DMS153 (cell line): ENCODE measurements at places on chromosomes 1 and 21.

DNA sequence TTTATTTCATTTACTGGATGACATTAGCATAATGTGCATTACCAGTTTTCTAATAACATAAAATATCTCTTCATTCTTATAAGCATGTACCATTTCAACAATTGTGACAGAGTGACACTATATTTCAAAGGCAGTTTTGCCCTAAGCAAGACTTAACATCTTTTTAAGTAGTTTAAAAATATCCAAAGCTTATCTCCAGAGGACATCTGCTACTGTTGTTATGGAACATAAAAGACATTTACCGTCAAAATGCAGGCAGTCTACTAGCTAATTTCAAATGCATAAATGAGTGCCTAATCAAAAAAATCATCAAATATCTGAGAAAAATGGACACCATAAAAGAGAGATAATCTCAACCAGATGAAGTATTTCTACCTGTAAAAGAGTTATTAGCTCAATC, 782.4 kb upstream of the BRINP3 start:
- DNase-seq = no peak

DNA sequence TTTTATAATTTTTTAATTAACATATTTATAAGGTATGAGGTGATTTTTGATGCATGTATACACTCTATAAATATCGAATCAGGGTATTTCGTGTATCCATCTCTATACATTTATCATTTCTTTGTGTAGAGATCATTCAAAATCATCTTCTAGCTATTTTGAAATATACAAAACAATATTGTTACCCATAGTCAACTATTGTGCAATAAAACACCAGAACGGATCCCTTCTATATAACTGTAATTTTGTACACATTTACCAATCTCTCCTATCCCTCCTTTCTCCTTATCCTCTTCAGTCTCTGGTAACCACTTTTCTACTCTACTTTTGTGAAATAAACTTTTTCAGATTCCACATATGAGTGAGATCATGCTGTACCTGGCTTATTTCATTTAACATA, 1459.6 kb downstream of the MRPL39 start:
- no peak for DNase-seq

GRCh38 chr21:32472890-32473765, 60.6 kb downstream of the EVA1C start:
- no peak for DNase-seq

GRCh38 chr1:155272466-155273342, 600 bp downstream of the CLK2 start:
- DNase-seq = no peak
